Astrocyte (in vitro differentiated cells and primary cell): ENCODE measurements at places on chromosomes 5 and 9. TPM values are rescaled to one million over a fixed set of nuclear protein-coding genes. Genes with fewer than 3 reads are reported as not detected.
A peak's percentile ranks its signal among the peaks of the same experiment; 100 is the strongest.

- DNase-seq = peak; percentile 30
Observed at GRCh38 chr9:127336086-127336485, 60.9 kb upstream of the SLC2A8 start.

GRCh38 chr9:33225319-33226147, 14.4 kb upstream of the SPINK4 start:
- DNase-seq = peak; percentile 59

GRCh38 chr5:168447808-168448207, 38.5 kb upstream of the RARS1 start:
- DNase-seq = no peak

DNA sequence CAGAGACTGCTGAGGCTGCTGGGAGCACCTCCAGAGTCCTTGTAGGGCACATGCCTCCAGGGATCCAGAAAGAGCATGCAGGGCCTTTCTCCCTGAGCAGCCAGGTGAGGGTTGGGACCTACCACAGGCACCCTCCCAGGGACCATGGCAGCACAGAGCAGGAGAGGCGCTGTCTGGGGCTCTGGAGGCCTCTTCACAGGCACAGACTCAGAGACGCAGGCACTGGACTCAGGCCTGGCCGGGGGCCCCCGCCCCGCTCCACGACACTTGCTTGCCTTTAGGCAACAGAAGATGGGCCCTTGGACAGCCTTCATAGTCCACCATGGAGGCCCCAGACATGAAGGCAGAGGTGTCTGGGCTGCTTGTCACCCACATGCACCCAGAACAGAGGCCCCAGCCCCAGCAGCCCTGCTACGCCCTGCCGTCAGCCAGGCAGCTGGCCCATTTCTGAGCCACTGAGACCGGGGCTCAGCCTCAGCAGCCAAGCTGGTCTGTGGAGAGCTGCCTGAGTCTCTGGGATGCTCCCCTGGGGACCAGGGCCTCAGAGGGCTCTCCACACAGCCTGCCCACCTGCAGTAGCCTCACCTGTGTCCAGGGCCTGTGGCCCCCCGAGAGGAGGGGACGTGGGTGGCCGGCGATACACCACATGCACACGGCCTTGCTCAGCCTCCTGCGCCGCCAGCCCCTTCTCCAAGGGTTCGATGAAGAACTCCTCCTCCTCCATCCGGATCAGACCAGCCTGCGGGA, 72.8 kb downstream of the ADAMTS2 start:
- DNase-seq = no peak

Gene RNF44
- 47.8 and 59.8 TPM in 2 replicates for total RNA-seq
